ENCODE measurements at places on chromosomes 6 and 20.

DNA sequence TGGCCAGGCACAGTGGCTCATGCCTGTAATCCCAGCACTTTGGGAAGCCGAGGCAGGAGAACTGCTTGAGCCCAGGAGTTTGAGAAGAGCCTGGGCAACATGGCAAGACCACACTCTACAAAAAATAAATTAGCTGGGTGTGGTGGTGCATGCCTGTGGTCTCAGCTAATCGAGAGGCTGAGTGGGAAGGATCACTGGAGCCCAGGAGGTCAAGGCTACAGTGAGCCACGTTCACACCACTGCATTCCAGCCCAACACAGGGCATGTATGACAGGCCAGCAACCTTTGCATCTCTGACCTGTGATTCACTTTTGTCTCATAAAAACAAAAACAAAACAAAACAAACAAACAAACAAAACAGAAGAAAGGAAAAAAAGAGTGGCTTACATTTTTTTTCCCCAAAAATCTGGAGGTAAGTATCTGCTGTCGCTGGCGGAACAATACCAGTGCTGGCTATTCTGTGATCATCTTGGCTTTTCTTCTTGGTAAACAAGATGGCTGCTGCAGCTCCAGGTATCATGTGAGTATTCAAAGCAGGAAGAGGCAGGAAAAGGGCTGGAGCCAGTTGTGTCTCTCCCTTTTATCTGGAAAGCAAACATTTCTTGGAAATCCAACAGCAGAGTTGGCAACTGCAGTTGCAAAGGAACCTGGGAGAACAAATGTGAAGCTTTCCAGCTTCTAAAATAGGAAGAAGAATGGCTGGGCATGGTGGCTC is 40.4 kb upstream of the ZMYND8 start:
- DNase-seq, result no peak

DNA sequence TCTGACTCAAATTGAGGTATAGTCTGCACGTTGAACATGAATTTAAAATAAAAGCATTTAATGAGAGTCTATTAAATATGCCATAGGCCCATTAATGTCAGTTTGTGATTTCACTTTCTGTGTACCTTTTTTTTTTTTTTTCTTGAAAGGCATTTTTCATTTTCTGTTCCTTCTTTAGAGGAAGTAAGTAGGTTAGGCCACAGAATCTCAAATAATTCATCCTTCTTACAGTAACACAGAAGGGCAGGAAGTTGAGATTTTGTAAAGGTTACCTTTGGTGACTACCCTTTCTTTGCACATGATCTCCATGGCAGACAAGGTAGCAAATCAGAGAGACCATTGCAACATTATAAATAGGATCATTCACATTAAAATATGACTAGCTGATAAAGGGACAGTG is 9.6 kb downstream of the L3MBTL3 start:
- no peak for DNase-seq

- DNase-seq, result no peak
Observed at GRCh38 chr20:4134861-4135379, 119.6 kb upstream of the RNF24 start.

DNA sequence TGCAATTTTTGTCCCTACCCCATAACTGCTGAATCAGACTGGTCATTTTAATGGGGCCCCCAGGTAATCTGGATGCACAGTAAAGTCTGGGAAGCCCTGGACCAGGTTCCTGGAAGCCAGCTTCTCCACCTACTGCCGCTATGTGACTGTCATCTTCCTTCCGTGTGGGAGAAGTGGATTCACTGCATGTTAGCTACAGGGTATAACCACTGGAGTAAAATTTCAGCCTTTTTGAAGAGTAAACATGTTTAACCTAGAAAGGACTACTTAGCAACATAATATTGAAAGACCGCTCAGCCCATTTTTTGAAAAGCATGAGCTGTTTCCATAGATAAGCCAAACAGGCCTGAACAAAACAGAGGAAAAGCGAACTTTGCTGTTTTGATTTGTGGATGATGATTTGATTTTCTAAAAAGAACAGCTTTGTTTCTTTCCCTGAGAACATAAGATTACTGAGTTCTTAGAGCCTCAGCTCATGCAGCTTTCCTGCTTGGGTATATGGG is 208.1 kb downstream of the PLCB4 start:
- DNase-seq, result no peak

GRCh38 chr6:152277826-152278329 is 359.3 kb downstream of the SYNE1 start:
- DNase-seq, result no peak

DNA sequence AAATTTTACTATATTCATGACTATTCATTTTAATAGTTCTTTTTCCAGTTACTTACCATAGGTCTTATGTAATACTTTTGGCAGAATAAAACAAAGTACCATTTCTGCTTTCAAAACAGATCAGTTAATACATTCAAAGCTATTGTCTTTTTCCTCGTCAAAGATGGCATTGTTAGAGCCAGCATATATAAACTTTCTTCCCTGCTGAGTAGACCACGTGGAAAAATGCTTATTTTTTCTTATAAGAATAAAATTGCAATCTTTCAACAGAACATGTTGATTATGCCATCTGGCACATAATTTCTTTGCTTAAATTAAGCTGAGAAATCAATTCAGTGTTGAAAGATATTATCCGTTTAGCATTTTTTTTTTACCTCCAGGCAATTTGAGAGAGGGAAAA is 34.9 kb upstream of the EXOC2 start:
- no peak for DNase-seq

GRCh38 chr20:535958-536357 is 7.6 kb downstream of the CSNK2A1 start:
- DNase-seq, result no peak

DNA sequence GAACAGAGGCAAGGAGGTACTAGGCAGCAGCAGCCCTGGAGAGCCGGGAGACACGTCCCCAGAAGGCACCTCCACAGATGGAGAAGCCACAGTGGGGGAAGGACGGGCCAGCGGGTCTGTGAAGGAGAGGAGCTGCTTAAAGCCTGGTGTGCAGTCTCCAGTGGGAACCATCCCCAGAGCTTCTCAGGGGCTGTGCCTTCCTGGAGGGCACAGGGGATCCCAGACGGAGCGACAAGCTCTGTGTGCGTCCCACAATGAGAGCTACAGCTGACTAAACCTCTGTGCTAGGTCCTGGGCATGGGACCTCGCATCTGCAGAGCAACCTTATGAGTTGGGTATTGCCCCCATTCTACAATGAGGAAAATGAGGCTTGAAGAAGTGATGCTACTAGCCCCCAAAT is 50.7 kb downstream of the EZR start:
- no peak for DNase-seq

- no peak for DNase-seq
Observed at GRCh38 chr6:43927532-43928210, 157.7 kb downstream of the VEGFA start.

GRCh38 chr6:150651808-150652470 is 52.3 kb downstream of the PLEKHG1 start:
- DNase-seq, result no peak

DNA sequence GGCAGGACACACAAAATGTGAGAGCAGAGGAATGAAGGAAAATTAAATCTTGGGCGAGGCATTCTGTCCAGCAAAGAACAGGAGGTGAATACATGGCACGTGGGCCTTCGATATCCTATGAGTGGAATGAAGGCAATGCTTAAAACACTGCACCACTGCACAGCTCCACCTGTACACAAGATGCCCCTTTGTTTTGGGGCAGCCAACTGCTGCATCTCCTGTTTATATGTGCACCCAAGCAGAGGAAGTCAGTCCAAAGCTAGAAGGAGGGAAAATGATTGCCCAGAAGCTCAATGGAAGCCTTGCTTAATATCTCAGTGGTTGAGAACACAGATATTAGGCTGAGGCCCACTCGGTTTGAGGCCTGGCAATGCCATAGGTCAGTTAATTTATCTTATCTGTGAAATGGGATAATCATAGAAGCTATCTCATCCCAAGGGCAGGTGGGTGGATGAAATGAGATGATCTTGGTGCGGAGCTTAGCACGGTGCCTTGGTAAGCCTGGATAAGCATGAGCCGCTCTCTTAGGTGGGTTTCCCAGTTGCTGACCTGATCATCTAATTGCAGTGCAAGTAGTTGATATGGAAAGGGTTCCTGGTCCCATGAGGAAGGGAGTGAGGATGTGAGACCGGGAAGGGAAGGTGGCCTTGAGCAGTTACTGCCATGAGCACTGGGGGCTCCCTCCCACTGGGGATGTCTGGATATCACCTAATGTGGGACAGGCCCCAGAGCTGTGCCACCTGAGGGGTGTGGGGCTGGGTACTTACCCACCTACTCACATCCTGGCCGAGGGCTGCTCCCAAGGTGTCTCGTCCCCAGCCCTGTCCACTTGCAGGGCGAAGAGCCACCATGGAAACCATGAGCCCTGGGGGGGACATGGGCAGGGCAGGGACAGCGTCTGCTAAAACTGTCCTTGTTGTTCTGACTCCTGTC is 9.9 kb downstream of the BANF2 start:
- DNase-seq, result no peak

DNA sequence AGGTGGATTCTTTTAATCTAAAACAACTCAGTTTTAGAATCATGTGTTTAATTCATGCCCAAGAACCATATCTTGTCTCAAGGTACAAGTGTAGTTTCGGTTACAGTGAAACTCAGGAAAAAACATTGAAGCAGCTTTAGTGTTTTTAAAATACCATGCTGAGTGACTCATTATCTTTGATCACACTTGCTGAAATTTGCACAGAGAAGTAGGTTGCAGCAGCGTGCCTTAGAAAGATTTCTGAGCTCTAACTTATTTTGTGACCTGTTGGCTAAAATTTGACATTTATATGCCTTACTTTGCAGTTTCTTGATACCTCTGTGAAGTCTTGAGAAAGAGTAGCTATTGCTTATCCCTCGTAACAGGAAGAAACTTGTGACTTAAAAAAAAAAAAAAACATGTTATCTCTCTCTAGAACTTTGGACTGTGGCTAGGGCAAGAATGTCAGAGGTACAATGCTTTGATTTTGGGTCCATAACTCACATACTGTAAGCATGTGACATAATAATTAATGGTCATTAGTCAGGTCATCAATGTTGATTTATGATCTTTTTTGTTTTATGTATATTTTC is 34.5 kb upstream of the FUCA2 start:
- peak; percentile 40 for DNase-seq

- no peak for DNase-seq
Observed at GRCh38 chr6:90227673-90228072, 69.0 kb downstream of the BACH2 start.

DNA sequence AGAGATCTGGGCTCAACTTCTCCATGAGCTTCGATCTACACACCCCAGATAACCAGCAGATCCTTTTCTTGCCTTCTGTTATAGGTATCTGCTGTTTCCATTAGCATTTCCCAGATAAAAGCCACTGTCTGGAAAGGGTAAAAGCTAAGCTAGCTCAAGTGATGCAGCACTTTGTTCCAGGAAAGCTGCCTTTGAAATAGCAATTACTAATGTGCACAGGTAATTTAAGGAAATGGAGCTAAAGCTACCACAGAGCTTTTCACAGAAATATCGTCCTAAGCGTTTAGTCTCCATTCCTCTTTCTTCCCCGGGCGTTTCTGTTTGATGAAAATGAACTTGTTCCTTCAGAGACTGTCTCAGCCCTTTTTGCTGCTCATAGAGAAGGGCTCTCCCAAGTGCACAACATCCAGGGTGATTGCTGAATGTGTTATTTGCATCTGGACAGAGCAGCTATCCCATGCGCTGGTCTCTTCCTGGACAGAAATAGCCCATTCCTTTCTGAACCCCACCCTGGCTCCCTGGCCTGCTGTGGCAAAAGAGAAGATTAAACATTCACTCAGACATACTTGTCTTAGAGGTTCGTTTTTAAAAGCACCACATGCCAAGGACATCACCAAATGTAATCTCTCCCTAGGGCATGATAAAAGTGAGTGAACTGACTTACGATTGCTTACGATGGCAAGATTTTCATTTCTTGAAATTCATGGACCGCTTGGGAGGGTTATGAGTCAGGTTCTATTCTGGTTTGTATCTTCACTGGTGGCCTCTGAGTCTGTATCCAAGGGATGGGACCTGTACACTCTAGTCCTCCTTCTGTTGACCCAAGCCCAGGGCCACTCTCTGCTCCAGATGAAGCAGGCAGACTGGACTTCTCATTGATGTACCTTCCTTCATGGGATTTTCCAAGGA is 429.1 kb upstream of the CDH4 start:
- no peak for DNase-seq

DNA sequence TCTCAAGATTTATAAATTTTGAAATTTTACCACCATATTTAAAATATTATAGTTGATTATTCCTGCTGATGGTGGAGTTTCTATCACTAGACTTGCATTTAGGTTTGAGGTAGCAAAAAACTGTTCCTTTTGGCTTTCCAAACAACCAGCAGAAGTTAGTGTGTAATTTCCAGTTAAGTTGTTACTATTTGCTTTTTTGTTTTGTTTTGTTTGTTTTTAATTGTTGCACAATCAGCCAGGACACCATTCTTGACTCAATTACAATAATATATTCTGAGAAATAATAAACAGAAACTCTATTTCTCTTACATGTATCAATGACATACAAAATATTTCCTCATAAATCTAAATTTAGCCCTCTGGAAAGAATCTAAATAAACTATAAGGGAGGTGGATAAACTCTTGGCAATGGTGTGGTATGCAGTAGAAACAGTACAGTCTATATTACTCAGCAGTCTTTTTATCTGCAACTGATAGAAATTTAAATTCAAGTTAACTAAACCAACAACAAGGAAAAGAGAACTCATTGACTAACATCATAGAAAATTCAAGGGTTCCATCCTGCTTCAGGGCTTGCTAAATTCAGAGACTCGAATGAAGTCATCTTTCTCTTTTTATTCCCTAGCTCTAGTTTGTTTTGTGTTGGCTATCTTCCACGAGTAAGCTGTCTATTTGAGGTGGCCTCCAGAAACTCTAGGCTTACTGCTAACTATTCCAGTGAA is 19.4 kb upstream of the COL19A1 start:
- DNase-seq, result no peak

Measured in CD4-positive, alpha-beta T cell treated with Interleukin-6 for 4 hours (primary cell).